ENCODE measurements at places on chromosomes 16 and 17.

GRCh38 chr17:38476549-38476948 lies 48.3 kb downstream of the ARHGAP23 start:
- DNase-seq: no peak

DNA sequence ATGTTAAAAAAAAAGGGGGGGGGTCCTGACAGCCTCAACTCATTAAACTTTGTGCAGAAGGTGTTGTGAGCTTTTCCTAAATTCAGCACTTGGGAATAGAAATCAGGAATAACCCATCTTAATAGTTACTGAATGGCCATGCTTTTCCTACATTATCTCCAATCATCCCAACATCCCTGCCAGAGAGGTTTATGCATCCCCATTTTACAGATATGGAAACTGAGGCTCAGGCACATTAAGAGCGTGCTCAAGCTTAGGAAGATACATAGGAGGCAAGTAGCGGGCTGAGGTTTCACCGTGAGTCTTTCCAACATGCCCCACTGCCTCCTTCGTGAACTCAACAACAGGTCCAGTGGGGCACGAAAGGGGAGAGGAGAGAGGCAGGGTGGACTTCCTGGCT lies 78.4 kb downstream of the C17orf67 start:
- no peak for DNase-seq

DNA sequence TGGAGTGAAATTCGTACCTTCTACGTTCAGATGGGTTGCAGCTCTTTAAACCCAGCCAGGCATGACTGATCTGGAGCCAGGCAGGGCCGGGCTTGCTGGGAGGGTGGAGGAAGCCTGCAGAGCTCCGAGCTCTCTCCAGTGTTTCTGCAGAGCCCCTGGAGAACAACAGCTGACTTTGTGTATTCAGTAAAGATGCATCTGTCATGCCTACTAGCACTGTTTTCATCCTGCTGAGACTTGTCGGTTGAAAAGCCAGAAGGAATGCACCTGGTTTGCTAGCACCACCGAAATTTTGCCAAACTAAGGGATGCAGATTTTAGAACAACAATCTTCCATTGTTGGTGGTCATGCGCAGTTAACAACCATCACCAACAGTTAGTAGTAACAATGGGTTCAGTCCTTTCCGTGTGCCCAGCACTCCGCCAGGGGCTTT lies 22.4 kb upstream of the SCNN1B start:
- no peak for DNase-seq

DNA sequence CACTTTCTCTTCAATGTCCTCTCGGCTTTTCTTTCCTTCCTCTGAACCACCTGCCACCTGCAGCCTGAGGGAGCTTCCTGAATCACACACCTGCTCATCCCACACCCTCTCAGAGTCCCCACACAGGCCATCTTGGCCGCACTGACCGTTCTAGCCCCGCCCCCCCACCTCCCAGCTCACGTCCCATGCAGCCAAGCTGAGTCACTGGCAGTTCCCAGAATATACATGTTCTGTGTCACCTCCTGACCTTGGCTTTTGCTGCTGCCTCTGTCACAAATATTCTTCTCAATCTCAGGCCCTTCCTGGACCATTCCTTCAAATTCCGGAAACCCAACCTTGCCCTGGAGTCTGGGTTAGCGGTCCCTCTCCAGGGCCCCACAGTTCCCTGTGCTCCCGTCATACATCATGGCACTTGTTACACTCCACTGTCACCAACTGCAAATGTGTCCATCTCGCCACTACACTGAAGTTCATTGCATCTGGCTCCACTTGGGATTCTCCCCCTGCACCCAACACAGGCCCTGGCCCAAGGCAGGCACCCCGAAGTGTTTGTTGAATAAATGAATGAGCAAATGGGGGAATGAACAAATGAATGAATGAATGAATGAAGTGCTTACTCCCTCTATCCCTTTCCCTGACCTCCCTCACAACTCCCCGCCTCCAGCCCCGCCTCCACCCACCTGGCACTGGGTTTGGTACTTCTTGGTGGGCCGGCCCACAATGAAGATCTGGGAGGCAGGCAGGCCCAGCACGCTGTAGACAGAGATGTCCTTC lies 12.8 kb downstream of the PIMREG start:
- DNase-seq: no peak

DNA sequence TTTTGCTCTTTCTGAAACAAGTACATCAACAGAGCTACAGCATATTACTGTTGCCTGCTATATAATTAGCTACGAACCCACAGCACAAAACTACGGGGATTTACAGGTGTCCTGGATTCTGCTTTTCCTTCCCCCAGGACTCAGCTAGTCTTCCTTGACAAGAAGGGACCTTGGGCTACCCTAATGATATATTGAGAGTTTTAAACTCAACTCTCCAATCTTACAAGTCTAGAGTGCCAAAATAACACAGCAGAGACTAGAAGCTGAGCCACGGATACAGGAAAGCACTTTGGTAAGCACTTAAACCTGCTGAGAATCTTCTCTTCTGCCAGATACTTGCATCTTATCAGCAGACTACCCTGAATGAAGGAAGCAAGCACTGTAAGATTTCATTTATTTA lies 161.4 kb upstream of the C17orf78 start:
- DNase-seq: no peak

DNA sequence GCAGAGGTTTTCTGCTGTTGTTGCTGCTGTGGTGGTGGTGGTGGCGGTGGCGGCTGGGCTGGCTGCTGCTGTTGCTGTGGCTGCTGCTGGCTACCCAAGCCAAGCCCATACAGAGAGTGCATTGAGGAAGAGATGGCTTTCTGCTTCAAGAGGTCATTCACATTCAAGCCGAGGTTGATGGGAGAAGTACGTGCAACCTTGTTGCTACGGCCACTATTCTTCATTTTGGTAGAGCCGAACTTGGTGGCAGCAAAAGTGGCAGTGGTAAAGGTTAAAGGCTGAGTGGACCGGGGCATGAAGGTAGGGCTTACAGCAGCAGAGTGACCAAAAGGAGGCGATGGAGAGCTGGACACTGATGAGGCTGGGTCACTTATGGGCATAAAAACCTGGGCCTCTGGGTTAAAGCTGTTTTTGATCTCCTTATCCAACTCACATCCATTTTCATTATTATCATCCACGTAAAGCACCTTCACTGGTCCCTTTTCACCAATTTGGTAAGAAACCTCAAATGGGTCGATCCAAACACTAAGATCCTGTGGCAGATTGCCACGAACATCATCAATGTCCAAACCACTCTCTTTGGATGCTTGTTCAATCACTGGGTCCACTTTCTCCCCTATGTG lies 2.8 kb downstream of the TOB1 start:
- DNase-seq: no peak

- no peak for DNase-seq
These were observed 764 bp upstream of the SMURF2 start for GRCh38 chr17:64662774-64663367.

DNA sequence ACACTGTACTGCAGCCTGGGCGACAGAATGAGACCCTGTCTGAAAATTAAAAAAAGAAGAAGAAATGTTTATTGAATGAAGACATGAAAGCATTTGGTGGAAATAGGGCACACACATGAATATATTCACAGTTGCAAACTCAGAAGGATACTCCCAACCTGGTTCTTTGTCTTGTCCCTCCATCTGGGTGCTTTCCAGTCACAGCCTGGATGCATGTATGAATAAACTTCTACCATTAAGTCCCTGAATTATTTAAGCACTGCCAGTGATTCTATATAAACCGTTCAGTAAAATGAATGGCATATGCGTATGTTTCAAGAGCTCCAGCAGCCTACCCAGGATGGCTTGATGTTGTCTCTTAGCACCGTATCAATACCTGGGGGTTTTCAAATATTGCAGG lies 591.1 kb downstream of the WWOX start:
- DNase-seq: no peak

GRCh38 chr16:29844575-29845331 lies 18.3 kb downstream of the CDIPT start:
- no peak for DNase-seq

GRCh38 chr16:69838489-69838888 lies 76.4 kb downstream of the WWP2 start:
- no peak for DNase-seq

DNA sequence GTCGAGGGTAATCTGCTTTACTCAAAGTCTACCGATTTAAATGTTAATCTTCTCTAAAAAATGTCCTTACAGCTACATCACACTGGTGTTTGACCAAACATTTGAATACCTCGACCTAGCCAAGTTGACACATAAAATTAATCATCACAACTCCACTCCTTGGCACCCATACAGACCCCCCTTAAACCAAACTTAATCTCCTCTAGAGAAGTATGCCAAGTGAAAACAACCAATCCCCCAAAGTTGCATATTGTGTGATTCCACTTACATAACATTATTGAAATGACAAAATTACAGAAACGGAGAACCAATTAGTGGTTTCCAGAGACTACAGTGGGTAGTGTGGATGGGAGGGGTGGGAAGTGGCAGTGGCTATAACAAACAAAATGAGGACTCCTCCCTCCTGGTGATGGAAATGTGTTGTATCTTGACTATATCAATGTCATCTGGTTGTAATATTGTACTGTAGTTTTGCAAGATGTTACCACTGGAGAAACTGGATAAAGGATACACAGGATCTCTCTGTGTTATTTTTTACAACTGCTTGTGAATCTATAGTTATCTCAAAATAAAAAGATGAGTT lies 39.4 kb downstream of the CAPNS2 start:
- DNase-seq: no peak

DNA sequence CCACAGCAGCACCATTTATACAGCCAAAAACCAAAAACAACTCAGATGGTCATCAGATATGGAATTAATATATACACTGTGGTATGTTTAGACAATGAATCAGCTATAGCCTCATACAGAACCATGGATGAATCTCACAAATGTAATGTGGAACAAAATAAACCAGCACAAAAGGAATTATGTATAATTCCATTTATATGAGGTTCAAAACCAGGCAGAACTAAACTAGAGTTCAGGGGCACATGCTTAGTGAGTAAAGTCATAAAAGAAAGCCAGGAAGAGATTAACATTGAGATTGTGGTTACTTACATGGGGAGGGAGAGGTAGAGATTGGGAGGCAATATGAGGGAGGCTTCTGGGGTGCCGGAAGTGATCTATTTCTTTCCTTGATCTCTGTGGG lies 231.1 kb downstream of the COPRS start:
- no peak for DNase-seq

DNA sequence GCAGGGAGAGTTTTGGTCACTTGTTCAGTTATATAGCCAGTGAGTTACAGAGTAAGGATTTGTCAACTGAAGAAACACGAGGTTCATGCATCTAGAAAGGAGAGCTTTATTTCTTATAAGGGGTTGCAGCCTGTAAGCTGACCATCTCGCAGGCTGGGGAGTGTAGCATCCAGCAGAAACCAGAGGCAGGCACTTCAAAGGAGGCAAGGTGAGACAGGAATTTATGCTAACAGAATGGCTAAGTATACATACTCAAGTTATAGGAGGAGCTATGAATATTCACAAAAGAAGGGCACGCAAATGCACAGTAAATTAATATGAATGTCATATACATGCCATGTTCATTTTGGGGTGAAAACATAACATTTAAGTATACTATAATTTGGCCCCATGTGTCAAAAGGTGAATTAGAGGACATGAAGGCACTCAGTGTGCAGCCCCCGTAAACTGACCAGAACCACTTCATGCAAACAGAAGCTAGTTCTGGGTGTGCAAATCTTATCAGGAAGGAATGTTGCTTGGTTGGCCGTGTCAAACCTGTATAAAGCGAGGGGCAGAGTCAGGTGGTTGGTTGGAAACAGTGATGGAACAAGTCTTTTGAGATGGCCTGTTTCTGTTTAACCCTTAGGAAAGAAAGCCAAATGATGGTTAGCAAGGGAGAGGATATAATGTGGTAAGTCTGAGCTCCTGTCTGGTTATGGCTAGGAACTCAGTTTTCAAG lies 97.0 kb downstream of the GRIN2A start:
- DNase-seq: no peak

DNA sequence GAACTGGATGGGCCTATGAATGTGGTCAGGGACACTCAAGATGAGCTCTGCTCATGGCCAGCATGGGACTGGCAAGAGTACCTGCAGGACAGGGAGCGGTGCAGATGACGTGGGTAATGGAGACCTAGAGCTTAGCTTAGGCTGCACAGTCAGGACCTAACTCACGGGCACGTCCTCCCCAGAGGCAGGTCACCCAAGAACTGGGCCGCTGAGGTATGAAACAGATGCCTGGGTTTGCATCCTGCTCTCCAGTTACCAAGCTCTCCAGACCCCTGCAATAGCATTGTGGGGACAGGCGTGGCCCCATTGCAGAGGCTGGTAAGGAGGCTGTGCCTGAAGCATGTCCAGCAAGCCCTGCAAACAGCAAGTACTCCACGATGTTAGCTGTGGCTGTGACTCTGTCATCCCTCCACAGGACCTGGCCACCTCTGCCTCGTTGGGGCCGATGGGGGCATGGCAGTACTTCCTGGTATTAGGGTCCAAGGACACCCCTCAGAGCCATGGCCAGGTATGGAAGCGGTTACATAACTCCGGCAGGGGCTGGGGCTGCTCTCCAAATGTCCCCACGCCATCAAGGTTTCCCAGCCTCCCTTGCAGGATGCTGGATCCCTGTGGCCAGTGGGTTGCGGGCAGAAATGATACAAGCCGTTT lies 37.5 kb upstream of the RBFOX3 start:
- DNase-seq: no peak

- DNase-seq: no peak
These were observed 20.4 kb upstream of the SMURF2 start for GRCh38 chr17:64682261-64683181.

GRCh38 chr16:84246679-84247077 lies 6.9 kb upstream of the KCNG4 start:
- no peak for DNase-seq

- DNase-seq: no peak
These were observed 39.7 kb upstream of the ALDH3A1 start for GRCh38 chr17:19787733-19788357.

- no peak for DNase-seq
These were observed 266.7 kb downstream of the SHISA9 start for GRCh38 chr16:13168091-13168572.

GRCh38 chr16:15592324-15592723 lies 50.6 kb downstream of the MARF1 start:
- no peak for DNase-seq

- DNase-seq: no peak
These were observed 1.2 kb downstream of the NXN start for GRCh38 chr17:978103-979093.

DNA sequence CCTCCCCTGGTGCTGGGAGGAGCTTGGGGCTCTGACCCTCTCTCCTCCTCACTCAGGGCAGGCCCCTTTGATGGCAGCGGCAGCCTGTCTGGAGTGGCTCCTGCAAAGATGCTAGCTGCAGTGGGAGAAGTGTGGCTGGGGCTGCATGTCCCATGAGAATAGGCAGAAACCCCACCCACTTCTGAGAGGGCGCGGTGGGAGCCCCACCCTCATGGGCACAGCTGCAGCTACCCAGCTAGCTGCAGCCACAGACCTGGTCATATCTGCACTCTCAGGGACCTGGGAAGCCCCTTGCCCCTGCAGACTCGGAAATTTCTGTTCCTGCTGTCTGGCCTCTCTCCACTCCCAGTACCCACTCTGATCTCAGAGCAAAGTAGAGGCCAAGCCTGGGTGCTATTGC lies 72.2 kb upstream of the BRD7 start:
- DNase-seq: no peak

- DNase-seq: no peak
These were observed 16.0 kb upstream of the LHX1 start for GRCh38 chr17:36921095-36921851.

Measured in T follicular helper cell (primary cell).